ENCODE measurements at places on chromosomes 6 and 20.

DNA sequence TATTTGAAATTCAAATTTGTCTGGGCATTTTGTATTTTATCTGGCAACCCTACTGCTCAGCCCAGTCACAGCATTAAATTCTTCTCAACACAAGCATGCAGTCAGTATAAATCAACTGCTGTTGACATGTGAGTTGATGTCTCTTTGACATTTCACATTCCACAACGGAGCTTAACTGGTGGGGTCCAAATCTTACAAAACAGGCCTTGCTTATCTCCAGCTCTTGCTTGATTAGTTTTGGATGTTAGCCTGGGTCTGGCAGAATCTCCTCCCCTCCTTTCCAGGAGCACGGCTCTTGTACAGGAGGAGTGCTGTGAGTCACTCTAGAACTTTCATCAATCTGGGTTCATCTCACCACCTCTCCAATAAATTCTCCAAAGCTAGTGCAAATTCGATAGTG lies 80.8 kb upstream of the PHACTR1 start:
- no peak for DNase-seq

- no peak for DNase-seq
Observed at GRCh38 chr6:168226902-168227318, 92.7 kb downstream of the DACT2 start.

DNA sequence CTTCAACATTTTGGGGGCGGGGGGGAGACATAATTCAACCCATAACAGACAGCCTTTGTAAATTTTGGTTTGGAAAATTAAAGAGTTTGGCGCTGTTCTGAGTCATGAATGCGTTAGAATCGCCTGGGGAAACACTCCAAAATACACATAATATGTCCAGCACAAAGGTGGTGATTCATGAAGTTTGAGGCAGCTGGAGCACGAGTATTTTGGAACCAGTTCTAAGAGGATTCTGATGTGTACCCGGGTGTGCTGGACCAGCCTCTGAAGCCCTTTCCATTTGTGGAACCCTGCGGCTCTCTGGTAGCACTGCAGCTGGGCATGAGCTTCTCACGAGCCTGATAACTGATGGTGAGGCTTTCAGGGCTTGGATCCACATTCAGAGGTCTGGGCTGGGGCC lies 4.7 kb downstream of the GMPR start:
- DNase-seq, result no peak

- DNase-seq, result no peak
Observed at GRCh38 chr6:105459864-105460263, 57.0 kb upstream of the PREP start.

- DNase-seq, result no peak
Observed at GRCh38 chr20:54600634-54601033, 125.2 kb downstream of the DOK5 start.

GRCh38 chr6:3801960-3802359 lies 47.2 kb upstream of the FAM50B start:
- no peak for DNase-seq

GRCh38 chr20:57500962-57501361 lies 24.0 kb downstream of the CTCFL start:
- no peak for DNase-seq

DNA sequence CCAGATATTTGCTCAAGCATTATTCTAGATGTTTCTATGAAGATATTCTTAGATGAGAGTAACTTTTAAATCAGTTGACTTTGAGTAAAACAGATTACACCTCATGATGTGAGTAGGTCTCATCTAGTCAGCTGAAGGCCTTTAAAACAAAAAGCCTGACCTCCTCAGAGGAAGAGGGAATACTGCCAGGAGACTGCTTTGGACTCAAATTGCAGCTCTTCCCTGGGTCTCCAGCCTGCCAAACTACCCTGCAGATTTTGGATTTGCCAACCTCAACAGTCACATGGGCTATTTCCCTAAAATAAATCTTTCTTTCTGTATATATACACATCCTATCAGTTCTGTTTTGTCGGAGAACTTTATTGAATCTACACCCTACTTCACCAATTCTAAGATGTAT lies 182.5 kb upstream of the TENT5A start:
- DNase-seq, result no peak

DNA sequence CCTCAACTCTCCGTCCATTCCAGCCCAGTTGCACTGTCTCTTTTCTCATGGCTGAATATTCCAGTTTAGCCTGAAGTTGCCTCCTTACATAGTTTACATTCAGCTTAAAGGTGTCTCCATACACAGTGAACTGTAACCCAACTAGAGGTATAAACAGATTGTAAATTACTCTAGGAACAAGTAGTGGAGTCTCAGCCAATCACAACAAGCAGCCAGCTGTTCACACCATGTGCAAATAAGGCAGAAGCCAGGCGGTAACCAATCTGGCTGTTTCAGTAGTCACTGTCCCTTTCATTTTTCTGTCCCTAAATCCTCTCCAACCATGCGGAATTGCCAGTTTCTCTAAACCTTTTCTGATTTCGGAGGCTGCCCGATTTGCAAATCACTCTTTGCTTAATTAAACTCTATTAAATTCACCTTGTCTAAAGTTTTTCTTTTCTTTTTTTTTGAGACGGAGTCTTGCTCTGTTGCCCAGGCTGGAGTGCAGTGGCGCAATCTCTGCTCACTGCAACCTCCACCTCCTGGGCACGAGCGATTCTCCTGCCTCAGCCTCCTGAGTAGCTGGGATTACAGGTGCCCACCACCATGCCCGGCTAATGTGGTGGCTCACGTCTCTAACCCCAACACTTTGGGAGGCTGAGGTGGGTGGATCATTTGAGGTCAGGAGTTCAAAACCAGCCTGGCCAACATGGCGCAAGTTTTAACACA lies 37.6 kb upstream of the GFOD1 start:
- DNase-seq, result no peak

DNA sequence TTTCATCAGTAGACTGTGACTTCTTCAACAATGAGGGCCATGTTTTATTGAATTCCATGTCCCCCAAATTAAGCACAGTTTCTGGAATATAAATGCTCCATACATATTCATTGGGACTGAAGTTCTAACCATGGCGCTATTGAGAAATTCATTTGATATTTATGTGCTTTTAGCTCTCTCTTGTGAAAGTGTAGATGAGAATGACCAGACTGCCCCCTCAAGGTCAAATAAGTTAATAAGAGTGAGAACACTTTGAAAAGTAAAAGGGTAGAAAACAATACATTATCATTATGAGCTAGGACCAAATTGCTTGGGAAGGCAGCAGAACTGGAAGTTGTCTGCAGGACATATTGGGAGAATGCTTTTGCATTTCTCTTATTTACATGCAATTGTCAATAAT lies 597.9 kb downstream of the EPM2A start:
- DNase-seq, result no peak

GRCh38 chr20:18541741-18542140 lies 25.5 kb upstream of the SMIM26 start:
- no peak for DNase-seq

DNA sequence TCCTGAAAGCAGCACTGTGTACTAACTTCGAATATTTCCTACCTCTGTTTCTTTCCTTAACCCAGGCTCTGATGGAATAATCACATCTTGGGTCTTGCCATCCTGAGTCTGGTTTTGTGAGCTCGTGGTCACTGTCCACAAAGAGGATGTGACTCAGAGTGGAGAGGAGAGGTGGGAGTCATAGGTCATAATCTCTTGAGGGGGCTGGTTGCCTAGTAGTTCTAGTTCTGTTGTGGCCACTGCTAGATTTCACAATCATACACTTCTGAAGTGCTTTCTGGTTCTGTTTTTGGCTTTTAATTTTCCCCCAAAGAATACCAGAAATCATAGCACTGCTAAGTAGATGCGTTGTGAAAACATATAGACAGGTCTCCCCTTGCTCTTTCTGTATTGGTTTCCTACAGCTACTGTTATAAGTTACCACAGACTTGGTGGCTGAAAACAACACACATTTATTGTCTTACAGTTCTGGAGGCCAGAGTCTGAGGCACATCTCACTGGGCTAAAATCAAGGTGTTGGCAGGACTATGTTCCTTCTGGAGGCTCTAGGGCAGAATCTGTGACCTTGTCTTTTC lies 102.8 kb downstream of the NRSN1 start:
- no peak for DNase-seq

- DNase-seq, result no peak
Observed at GRCh38 chr6:156334966-156335365, 442.2 kb upstream of the ARID1B start.

- DNase-seq, result no peak
Observed at GRCh38 chr6:8170245-8170644, 67.9 kb upstream of the EEF1E1 start.

GRCh38 chr6:52691718-52692117 lies 20.8 kb downstream of the TMEM14A start:
- DNase-seq, result no peak

GRCh38 chr6:134145786-134146185 lies 93.4 kb upstream of the SLC2A12 start:
- no peak for DNase-seq

DNA sequence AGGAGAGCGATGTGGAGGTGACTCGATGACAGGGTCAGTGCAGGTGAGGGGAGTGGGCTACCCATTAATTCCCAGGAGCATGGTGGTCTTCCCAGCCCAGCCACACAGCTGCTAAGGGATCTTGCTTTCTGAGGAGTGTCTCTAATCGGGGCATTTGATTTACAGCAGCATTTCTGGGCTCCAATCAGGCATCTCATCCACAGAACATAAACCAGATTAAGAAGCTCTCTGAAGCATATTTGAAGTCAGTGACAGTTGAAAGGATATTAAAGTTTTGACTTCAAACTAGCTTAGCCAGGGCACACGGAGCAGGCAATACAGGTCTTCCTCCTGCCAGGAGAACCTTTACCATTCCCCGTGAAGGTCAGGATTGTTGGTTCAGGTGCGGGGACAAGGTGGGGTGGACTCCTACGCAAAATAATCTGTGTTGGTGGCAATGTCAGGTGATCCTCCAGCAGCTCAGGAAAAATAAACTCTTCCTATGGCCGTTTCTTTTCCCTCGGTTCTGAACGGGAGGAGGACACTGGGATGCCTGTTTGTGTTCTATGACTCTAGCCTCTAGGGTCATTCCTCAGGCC lies 39.9 kb upstream of the ZNF831 start:
- no peak for DNase-seq

GRCh38 chr6:139595183-139595582 lies 220.7 kb upstream of the CITED2 start:
- no peak for DNase-seq

DNA sequence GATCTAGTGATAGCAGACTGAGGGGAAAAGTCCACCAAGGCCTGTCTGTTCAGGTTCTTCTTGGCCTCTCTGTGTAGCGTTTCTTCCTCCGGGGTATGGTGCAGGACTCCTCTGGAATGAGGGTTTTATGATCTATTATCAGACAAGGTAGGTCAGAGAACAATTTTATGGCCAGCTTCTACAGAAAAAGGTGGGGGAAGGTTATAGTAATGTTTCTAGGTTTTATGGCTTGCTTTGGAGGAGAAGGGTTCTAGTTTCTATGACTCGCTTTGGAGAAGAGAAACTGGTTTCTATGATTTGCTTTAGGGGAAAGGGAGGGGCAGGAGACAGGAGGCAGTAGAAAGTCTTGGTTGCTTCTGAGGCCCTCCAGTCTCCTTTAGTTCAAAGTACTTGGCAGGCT lies 144.8 kb upstream of the LAMA2 start:
- no peak for DNase-seq

- DNase-seq, result no peak
Observed at GRCh38 chr20:17941087-17941825, 27.3 kb downstream of the SNX5 start.

GRCh38 chr6:79686707-79687309 lies 55.7 kb downstream of the SH3BGRL2 start:
- no peak for DNase-seq

DNA sequence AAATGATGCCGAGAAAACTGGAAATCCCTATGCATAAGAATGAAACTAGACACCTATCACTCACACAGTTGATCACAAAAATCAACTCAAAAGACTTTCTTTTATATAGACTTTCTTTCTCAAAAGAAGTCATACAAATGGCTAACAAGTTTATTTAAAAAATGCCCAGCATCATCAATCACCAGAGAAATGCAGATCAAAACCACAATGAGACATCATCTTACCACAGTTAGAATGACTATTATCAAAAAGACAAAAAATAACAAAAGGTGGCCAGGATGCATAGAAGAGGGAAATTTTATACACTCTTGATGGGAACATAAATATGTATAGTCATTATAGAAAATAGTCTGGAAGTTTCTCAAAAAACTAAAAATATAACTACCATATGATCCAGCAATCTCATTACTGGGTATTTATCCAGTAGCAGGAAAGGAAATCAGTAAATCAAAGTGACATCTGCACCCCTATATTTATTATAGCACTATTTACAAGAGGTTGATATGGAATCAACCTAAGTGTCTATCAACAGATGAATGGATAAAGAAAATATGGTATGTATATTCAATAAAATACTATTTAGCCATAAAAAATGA lies 3.4 kb upstream of the RNF217 start:
- DNase-seq, result no peak

DNA sequence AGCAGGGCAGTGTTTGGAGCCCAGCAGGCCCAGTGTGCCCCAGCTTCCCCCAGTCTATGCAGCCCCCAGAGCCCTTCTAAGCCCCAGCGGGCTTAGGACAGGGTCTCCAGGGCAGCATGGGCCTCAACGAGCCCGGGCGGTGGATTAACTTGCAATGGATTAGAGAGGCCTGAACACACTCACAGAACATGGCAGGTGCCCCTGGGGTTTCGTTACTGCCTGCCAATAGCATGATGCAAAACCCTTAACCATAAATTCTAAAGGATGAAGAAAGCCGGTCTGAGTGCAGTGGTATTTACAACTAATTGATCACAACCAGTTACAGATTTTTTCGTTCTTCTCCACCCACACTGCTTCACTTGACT lies 18.9 kb downstream of the ENTPD6 start:
- DNase-seq, result no peak

- DNase-seq, result no peak
Observed at GRCh38 chr20:11080010-11080409, 406.2 kb upstream of the JAG1 start.

DNA sequence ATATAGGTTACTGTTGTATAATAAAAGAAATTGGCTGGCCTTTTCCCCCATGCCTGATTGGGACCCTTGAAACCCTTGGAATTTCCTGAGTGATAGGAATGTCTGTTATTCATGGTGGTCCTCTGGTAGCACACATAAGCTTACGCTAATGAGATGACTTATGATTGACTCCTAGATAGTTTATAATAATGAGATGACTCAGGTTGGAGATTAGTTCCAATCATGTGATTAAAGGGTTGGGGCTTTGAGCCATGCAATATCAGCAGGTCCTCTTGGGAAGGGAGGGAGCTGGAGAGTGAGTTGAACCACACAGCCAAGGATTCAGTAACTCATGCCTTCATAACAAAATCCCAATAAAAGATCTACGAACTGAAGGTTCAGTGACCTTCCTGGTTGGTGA lies 407.6 kb upstream of the MANEA start:
- no peak for DNase-seq

- DNase-seq, result peak; percentile 69
Observed at GRCh38 chr20:57596998-57597939, 23.0 kb downstream of the ZBP1 start.

DNA sequence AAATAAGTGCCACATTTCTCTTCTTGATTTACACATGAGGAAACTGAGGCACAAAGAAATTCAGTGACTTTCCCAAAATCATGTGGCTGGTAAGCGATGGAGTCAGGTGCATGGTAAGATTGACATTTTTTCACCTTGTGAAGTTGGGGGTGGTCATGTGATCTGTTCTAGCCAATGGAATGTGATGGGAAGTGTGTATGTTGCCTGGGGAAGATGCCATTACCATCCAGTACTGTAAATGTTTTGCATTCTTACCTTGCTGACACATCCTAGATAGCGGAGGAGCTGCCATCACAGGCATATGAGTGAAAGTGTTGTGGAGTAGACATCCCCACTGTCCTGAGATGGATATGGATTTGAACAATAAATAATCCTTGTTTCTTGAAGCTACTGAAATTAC lies 499.6 kb upstream of the SULF2 start:
- no peak for DNase-seq

All from activated CD4-positive, CD25-positive, alpha-beta regulatory T cell (primary cell).